ENCODE measurements at places on chromosomes 12 and 14. TPM values are rescaled to one million over a fixed set of nuclear protein-coding genes. Genes with fewer than 3 reads are reported as not detected.

GRCh38 chr14:21735639-21736307 is 62.2 kb upstream of the OR4E1 start:
- H3K36me3 ChIP-seq, result no peaks in the 10 kb centered on the region
- no peak for DNase-seq
- no peak overlapping the region for H3K27ac ChIP-seq
- no peaks in the 10 kb centered on the region for H3K4me1 ChIP-seq
- H3K4me3 ChIP-seq, result no peak overlapping the region

DNA sequence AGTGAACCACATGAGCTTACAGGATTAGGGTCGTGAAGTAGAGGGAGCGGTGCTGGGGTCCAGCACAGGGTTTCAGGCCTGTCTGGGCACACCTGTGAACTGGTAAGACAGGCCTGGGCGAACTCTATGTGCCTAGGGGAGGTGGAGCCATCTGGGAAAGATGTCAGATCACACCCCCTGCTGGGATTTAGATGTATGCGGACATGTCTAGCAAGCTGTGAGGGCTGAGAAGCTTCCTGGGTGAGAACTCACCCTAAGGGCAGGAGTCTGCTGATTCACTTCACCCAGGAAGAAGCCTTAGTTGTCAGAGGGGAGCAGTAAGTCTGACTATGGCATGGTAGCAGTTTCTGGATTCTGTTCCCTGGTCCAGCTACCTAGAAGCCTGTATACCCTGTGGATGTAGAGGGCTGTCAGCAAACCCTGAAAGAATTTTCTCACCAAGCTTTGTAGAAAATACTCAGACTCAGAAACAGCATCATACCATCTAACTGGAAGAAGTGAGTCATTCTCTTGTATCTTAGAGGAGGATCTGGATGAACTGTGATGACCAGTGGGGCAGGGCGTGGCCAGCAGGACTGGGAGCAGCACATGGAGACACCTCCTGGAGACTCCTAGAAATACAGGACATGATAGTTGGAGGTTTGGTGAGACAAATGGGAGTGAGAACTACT is 11.2 kb upstream of the PYGL start:
- DNase-seq, result peak; percentile 69
- H3K27ac ChIP-seq, result peak overlapping the region; percentile 81

GRCh38 chr12:124685689-124686369 is 118.4 kb upstream of the NCOR2 start:
- H3K27me3 ChIP-seq, result peaks cover 14% of the 10 kb centered on the region
- H3K4me1 ChIP-seq, result peaks cover 46% of the 10 kb centered on the region
- DNase-seq, result no peak
- H3K27ac ChIP-seq, result peak overlapping the region; percentile 35

RPL10L gene
- not detected for total RNA-seq

NPAS3 gene
- total RNA-seq, result 2.4 TPM

GRCh38 chr12:71795901-71796300 is 41.2 kb downstream of the RAB21 start:
- no peaks in the 10 kb centered on the region for H3K27me3 ChIP-seq
- no peak for DNase-seq
- no peak overlapping the region for H3K27ac ChIP-seq
- H3K4me3 ChIP-seq, result no peak overlapping the region

DNA sequence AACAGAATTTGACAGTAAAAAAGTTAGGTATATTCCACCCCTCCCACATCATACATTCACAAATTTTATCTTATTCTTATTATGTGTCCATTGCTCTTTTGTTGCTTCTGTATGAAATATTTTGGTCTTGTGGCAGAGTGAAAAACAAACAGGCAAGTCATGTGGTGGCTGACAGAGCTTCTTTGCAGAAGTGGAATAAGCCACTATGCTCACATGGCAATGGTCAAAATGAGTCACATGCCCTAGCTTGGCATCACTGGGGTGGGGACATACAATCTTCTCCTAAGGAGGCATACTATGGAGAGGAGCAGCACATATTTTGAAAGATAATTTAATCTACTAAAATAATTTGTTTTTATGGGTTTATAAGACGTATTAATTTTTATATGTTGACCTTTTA is 27.7 kb upstream of the CMA1 start:
- no peak overlapping the region for H3K4me3 ChIP-seq
- no peaks in the 10 kb centered on the region for H3K4me1 ChIP-seq

ATF1 gene
- total RNA-seq, result 7.1 TPM

DNA sequence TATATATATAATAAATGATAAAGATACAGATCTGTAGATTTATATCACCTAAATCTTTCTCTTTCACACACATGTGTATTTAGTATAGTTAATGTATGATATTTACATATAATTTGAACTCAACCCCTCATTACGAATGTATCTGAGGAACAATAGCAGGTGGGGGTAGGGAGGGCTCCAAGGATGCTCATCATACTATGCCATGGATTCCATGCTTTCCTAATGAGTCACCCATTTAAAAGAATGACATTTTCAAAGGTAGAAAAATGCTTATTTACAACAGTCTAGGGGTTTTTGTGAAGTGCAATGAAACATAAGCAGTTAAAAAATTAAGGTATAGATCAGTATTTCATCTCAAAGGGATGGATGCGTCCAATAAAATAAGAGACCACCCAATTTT is 181.6 kb downstream of the SOX5 start:
- no peaks in the 10 kb centered on the region for H3K36me3 ChIP-seq
- H3K27me3 ChIP-seq, result no peaks in the 10 kb centered on the region
- H3K4me1 ChIP-seq, result no peaks in the 10 kb centered on the region
- no peak for DNase-seq
- H3K4me3 ChIP-seq, result no peak overlapping the region
- no peak overlapping the region for H3K27ac ChIP-seq

DNA sequence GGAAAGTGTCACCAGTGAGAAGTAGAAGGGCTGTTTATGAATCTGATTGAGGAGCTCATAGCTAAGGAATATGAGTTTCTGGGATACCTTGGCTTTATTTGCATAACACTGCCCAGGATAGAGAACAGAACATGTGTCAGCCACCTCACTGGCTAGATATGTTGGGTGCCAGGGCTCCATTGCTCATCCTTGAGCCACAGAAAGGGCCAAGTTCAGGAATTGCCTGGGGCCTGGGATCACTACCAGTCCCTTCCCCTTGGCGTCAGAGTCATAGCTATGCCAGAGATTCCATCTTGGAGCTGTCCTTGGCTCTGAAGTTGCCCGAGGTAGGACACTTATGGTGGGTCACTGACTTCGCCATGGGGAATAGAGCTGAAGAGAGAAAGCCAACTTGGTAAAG is 49.0 kb downstream of the IFT43 start:
- H3K36me3 ChIP-seq, result no peaks in the 10 kb centered on the region
- no peak for DNase-seq
- no peak overlapping the region for H3K4me3 ChIP-seq
- no peak overlapping the region for H3K27ac ChIP-seq

GRCh38 chr12:16323010-16323409 is 24.4 kb upstream of the MGST1 start:
- no peak overlapping the region for H3K4me3 ChIP-seq
- H3K27ac ChIP-seq, result no peak overlapping the region
- no peak for DNase-seq
- H3K4me1 ChIP-seq, result no peaks in the 10 kb centered on the region
- peaks cover 2% of the 10 kb centered on the region for H3K27me3 ChIP-seq
- H3K36me3 ChIP-seq, result no peaks in the 10 kb centered on the region

GRCh38 chr12:5073853-5074252 is 30.2 kb downstream of the KCNA5 start:
- peaks cover 16% of the 10 kb centered on the region for H3K4me1 ChIP-seq
- H3K27ac ChIP-seq, result no peak overlapping the region
- DNase-seq, result no peak
- no peaks in the 10 kb centered on the region for H3K27me3 ChIP-seq

DNA sequence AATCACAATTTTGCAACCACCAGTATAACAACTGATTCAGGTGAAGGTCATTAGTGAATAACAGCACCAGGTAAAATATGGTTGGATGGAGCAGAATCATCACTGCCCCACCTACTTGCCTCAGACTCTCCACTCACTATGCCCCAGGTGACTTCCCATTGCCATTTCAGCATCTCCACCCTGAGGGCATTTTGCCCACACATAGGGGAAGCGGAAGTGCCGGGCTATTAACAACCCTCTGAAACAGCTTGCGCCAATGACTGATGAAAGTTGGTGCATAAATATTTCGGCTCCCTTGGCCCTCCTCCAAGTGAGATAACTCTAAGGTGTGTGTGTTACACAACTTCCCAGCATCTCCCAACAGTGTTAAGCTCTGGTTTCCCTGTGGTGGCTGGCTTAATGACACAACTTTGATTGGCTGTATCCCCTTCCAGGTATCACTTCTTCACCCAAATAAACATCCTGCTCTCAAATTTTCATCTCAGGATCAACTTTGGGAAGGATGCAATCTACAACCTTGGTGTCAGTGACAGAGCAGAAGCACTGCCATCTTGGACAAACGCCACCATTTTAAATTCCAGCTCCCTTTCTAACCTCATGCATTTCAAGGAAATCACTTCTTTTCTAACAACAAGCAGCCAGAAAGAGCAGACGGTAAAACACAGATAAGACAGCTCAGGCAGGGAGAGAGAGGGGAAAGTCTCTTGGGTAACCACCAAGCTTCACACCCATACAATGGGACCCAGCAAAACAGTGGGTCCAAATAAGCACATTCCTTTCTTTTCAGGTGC is 73.6 kb upstream of the PPP2R5C start:
- DNase-seq, result no peak
- no peaks in the 10 kb centered on the region for H3K4me1 ChIP-seq
- peaks cover 13% of the 10 kb centered on the region for H3K36me3 ChIP-seq
- H3K27me3 ChIP-seq, result peaks cover 6% of the 10 kb centered on the region
- no peak overlapping the region for H3K4me3 ChIP-seq

B3GNT4 gene
- total RNA-seq, result 1.8 TPM

CDH24 gene
- total RNA-seq, result 164 TPM

DNA sequence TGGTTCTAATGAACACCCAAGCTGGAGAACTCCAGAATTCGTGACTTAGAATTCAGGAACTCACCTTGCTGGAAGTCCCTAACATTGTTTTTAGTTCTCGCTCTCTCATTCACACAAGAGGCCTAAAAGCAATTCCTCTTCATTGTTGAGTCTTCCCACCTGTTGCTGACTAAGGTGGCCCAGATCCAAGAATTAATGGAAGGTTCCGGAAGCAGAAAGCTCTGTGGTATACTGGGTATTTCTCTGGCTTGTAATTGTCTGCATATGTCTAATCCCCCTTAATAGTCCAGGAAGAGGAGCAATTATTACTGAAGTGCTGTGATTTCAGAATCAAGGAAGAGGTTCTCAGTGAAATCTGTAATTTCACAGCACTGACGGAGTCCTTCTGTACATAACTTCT is 31.4 kb downstream of the TMEM233 start:
- H3K4me1 ChIP-seq, result no peaks in the 10 kb centered on the region
- no peak overlapping the region for H3K27ac ChIP-seq
- no peaks in the 10 kb centered on the region for H3K36me3 ChIP-seq
- DNase-seq, result no peak
- no peak overlapping the region for H3K4me3 ChIP-seq

- DNase-seq, result no peak
- peaks cover 11% of the 10 kb centered on the region for H3K36me3 ChIP-seq
- H3K27ac ChIP-seq, result no peak overlapping the region
- H3K4me3 ChIP-seq, result no peak overlapping the region
Measured at GRCh38 chr12:125083072-125083471, 17.8 kb downstream of the AACS start.

DNA sequence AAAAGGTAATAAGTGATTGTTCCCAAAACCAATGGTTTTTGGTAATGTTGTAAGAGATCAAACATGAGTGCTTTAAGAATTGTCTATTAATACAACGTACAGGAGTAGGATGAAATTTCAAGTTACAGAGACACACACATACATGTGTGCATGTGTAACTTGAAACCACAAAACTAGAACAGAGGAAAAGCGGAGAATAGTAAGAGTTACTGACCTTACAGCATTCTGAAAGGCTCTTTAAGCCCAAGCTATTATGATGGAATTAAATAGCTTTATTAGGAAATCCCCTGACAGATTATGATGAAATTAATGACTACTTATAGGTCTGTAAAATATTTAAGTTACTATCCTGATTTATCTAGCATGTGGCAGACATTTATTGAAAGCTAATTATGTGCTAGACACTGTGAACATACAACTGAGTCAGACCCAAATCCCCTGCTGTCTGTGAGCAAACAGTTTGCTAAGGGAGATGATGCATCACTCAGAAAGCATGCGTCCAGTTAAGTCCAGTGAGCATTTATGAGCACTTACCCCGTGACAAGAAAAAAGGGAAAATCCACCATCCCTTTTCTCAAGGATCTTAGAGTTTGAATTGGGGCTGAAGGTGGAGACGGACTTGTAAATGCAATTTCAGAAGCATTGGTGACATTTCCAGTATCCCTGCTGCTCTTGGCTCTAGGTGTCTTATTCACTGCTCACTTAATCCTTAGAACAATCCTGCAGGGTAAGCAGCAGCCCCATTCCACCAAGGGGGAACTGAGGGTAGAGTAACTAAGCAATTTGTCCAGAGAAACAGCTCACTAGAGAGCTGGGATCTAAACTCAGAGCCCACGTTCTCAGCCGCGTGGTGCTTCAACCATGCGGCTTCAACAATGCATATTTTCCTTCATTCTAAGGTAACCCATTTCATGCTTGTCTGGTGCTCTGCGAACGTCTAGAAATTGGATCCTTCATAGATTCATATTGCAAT is 117.4 kb downstream of the EML1 start:
- H3K27me3 ChIP-seq, result peaks cover 2% of the 10 kb centered on the region
- H3K4me1 ChIP-seq, result peaks cover 6% of the 10 kb centered on the region
- peaks cover 14% of the 10 kb centered on the region for H3K36me3 ChIP-seq

- H3K4me3 ChIP-seq, result no peak overlapping the region
- no peaks in the 10 kb centered on the region for H3K27me3 ChIP-seq
- no peak for DNase-seq
- no peaks in the 10 kb centered on the region for H3K4me1 ChIP-seq
- H3K36me3 ChIP-seq, result no peaks in the 10 kb centered on the region
Measured at GRCh38 chr12:38465020-38465419, 148.4 kb downstream of the ALG10B start.

- no peak for DNase-seq
- no peak overlapping the region for H3K27ac ChIP-seq
- H3K27me3 ChIP-seq, result peaks cover 5% of the 10 kb centered on the region
- H3K36me3 ChIP-seq, result peaks cover 4% of the 10 kb centered on the region
Measured at GRCh38 chr12:104411826-104412641, 44.7 kb upstream of the CHST11 start.

DNA sequence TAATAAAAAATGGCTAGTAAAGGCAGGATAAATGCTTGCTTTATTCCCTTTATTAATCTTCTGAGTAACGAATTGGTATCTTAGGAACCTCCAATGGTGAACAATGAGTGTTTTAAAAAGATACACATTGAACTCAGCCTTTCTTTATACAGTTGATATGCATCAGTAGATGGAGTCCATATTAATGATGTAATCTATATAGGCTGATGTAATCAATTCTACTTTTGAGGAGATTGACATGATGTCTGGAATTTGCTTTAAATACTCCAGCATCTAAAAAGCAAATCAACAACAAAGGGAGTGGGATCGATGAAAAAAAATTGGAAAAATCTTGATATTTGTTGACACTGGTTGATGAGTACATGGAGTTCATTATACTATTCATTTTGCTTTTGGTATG is 106.2 kb downstream of the ANO4 start:
- H3K4me1 ChIP-seq, result no peaks in the 10 kb centered on the region
- peaks cover 9% of the 10 kb centered on the region for H3K36me3 ChIP-seq
- H3K4me3 ChIP-seq, result no peak overlapping the region
- H3K27ac ChIP-seq, result no peak overlapping the region

Data from glutamatergic neuron (in vitro differentiated cells).